ENCODE measurements at places on chromosomes 7 and 10.

GRCh38 chr7:40329601-40330153, 194.9 kb downstream of the SUGCT start:
- DNase-seq = peak; percentile 41

- no peak for DNase-seq
These were observed 171.8 kb upstream of the POM121L12 start for GRCh38 chr7:52863652-52864051.

DNA sequence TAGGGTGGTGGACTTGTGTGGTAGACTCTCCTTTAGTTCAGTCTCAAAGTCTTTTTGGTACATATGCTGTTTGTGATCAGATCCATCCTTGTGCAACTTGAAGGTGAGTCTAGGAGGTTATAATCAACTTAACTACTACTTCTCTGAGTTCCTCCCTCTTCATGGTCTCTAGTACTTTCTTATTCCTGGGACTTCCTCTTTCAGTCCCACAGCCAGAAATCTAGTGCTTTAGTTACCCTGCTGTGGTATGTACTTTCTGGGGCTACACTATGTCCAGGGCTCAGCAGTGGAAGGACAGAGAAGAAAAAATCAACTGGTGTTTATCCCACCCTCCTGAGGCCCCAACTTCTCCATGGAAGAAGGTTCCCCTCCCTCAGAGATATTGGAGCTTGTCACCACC, 19.4 kb upstream of the ATAD1 start:
- DNase-seq = no peak

GRCh38 chr7:56023500-56023899, 27.7 kb downstream of the PSPH start:
- no peak for DNase-seq

- no peak for DNase-seq
These were observed 89.4 kb downstream of the COL13A1 start for GRCh38 chr10:69891057-69891617.

DNA sequence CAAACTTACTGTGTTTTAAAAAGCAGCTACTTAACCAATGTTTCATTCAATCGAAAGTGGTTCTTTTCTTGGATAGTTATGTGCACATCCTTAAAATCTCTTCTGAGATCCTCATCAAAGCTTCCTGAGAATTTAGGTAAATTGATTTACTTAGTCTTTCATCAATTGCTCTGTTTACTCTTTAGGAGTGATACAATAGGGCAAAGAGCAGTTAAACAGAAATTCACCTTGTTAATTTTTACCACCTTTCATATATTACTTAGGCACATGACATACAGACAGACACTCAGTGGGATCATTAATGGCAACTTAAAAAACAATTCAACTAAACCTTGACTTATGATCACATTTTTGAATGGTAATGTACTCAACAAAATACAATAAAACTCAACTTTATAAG, 456.3 kb downstream of the DGKB start:
- DNase-seq = no peak

GRCh38 chr7:21939858-21940372, 5.8 kb downstream of the CDCA7L start:
- DNase-seq = no peak

DNA sequence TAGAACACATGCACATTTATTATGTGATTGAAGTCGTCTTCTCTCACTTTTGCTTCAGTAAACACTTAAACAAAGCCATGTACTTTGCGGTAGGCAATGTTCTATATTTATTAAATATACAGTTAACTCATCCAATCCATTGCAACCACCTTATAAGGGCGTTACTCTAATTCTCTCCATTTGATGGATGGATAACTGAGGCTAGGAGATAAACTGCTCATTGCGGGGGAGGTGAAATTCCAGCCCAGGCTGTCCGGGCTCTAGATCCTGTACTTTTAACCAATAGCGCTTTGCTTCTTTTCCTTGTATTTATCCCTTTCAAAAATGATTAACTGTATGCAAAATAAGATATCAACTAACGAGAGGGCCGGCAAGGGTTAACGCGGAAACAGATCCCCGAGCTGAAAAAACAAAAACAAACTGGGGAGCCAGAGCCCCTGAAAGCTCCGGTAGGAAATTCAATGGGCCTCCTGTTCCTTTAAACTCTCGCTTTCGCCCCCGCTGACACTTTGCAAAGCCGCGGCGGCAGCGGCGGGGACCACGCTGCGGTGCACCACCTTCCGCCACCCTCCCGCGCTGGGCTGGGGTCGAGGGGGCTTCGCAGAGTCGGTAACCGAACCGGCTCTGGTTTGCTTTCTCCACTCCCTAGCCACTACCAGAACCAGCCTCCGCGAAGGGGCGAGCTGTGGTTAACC, 1.0 kb upstream of the PLXDC2 start:
- DNase-seq = peak; percentile 37

- no peak for DNase-seq
These were observed 7.0 kb downstream of the RTKN2 start for GRCh38 chr10:62261666-62262065.

GRCh38 chr7:127705461-127705959, 53.5 kb downstream of the SND1 start:
- no peak for DNase-seq

DNA sequence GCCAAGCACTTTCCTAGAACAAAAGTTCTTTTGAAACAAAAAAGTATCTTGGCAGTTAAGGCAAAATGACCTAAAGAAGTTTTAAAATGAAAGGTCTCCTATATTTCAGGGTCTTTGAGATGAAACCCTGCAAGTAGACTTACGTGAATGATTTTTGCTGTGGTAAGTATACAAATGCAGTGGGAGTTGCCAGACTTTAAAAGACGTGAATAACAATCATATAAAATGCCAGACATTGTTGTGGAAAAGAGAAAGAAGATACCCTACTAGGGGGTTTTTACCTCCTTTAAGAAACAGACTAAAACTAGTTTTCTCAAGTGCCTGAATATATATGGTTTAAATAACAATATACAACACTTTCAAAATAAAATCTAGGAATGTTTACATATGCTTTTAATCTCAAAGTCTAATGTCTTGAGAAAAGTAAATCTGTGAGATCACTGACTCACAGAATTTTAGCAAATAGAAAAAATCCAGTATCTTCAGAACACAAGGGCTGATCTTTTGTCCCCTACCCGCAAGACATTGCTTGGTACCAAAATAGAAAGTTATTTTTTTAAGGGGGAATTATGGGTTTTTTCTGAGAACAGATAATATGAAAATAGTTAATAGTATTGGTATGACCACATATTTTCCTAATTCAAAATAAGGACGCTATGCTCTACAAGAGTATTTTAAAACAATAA, 29.5 kb downstream of the LRRC17 start:
- no peak for DNase-seq

DNA sequence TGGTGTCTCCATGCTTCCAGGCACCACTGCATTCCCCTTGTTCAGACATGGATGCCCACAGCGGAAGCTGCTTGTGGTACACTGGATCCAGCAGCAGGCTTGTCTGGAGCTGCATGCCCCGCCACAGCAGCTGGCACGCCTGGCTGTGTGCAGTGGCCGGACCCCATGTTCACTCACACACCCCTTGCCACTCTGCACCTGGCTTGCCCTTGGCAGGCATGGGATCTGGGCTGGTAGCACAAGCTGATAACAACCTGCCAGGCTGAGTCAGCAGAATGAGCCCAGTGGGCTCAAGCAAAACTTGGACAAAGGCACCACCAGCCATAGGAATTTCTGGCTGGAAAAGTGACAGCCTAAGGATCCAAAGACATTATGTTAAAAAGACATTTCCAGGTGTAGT, 91.8 kb upstream of the TMEM168 start:
- DNase-seq = no peak

- no peak for DNase-seq
These were observed 128.6 kb upstream of the PDLIM1 start for GRCh38 chr10:95419399-95419798.

DNA sequence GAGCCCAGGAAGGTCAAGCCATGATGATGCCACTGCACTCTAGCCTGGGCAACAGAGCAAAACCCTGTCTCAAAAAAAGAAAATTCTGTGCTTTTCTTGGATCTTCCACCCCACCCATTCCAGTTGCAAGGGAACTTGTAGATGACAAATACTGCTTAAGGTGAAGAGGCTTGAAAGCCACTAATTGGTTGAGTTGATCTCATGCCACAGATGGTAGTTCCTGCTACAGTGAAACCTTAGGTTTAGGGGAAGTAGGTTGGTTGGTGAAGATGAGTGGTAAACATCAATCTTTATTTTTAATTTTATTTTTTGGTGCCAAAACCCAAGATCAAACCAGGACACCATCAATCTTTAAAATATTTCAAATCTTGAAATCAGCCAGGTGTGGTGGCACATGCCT, 2.9 kb upstream of the GDI2 start:
- DNase-seq = no peak

DNA sequence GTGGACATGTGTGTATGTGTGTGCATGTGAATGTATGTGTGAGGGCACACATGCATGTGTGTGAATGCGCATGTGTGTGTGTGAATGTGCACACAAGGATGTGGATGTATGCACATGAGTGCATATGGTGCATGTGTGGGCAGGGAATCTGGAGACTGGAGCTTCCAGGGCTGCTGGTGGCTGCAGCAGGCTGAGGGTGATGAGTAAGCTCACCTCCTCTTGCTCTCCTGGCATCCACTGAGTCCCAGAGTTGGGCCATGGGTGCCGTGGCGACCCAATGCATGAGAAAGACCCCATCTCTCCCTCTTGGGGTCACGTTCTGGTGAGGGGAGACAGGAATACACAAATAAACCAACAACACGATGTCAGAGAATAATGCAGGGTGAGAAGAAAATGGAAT, 33.3 kb upstream of the COL13A1 start:
- DNase-seq = no peak

- no peak for DNase-seq
These were observed 231.8 kb downstream of the KCNMA1 start for GRCh38 chr10:77405771-77406241.

DNA sequence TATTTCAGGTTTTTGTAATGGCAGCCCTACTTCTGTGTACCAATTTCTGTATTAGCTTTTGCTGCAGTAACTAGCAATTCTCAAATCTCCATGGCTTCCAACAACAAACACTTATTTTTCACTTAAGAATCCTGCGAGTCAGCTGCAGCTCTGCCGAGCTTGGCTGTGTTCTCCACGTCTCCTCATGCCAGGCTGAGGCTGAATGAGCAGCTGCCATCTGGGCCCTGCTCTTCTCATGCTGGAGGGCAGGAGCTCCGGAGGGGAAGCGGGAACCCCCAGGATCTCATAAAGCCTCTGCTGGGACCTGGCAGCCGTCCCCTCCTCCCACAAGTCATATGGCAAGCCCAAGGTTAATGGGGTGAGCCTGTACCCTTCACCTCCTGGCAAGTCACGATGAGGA, 591.1 kb downstream of the SDK1 start:
- DNase-seq = no peak

DNA sequence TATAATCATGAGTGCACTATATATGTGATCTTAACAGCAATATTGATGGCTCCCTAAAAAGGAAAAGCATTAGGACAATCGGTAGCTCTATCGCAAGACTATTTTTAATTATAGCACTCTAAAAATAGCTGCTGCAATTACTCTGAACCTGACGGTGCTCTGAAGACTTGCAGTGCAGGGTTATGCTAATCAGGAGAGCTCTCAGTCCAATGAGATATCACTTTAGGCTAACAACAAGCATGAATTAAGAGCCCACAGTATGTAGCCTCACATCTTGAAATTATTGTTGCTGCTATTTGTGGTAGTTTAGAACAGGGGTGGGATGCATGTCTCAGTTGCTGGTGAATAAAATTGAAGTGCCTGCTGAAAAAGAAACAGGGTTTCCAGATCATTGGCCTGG, 515.8 kb upstream of the AKR1E2 start:
- DNase-seq = no peak

GRCh38 chr7:36100226-36100625, 52.8 kb upstream of the EEPD1 start:
- DNase-seq = no peak

DNA sequence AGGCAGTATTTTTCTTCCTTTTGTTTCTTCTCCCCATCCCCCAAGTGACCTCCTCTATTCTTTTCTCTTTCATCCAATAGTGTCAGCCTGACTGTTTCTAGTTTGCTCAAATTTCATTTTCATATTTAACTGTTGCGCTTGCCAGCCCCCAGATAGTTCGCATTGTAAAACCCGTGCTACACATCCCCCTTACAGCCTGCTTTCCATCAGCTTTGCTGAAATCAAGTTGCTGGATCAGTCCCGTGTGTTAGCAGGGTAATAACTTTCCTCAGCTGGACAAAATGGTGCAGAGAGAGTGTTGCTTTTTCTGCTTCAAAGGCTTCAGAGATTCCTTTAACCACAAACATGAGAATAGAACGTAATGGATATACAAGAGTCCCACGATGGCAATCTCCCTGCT, 180.6 kb upstream of the NPVF start:
- DNase-seq = no peak

- no peak for DNase-seq
These were observed 538.7 kb downstream of the REEP3 start for GRCh38 chr10:64059884-64060283.

GRCh38 chr7:139830292-139830691, 1.2 kb downstream of the TBXAS1 start:
- DNase-seq = no peak

GRCh38 chr7:95046494-95047240, 139.3 kb downstream of the PPP1R9A start:
- no peak for DNase-seq

- peak; percentile 77 for DNase-seq
These were observed 46.6 kb downstream of the CDHR3 start for GRCh38 chr7:106009503-106010226.

GRCh38 chr10:114279901-114280644, 41.0 kb downstream of the VWA2 start:
- no peak for DNase-seq

GRCh38 chr10:62390497-62391176, 16.5 kb downstream of the ZNF365 start:
- no peak for DNase-seq

GRCh38 chr10:62779487-62780248, 24.9 kb upstream of the ADO start:
- peak; percentile 97 for DNase-seq

DNA sequence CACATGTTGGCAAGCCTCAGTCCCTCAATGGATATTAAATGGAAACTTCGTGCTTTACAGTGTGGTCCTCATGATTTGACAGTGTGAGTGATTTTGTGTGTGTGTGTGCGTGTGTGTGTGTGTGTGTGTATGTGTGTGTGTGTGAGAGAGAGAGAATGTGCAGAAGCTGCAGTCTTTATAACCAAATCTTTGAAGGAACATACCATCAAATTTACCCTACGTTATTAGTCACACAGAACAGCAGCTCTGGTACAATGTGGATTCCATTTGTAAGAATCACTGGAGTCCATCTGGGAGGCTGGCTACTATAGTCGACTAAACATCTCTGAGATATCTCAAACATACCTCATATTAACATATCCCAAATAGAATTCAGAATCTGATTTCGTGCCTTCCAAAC, 928.0 kb upstream of the POT1 start:
- no peak for DNase-seq

- no peak for DNase-seq
These were observed 232.9 kb upstream of the CCDC6 start for GRCh38 chr10:60139290-60139689.

- DNase-seq = peak; percentile 66
These were observed 107.0 kb upstream of the INSIG1 start for GRCh38 chr7:155190688-155191087.

GRCh38 chr7:34486371-34486770, 171.6 kb upstream of the NPSR1 start:
- DNase-seq = no peak

All from natural killer cell (primary cell).